Caco-2 (cell line): ENCODE measurements at places on chromosomes 6 and 20. TPM values are rescaled to one million over a fixed set of nuclear protein-coding genes. Genes with fewer than 3 reads are reported as not detected.
A peak's percentile ranks its signal among the peaks of the same experiment; 100 is the strongest.

RNASET2 gene
- total RNA-seq, result 45.5 and 59.1 TPM in 2 replicates

NKX2-2 gene
- not detected in 2 replicates for total RNA-seq

PPP1R3G gene
- total RNA-seq, result 0.14 and 0.18 TPM in 2 replicates

SEC23B gene
- 84.1 and 85.3 TPM in 2 replicates for total RNA-seq

MMP24 gene
- total RNA-seq, result 13.0 and 15.6 TPM in 2 replicates

GRCh38 chr20:5786930-5787795 is 37.0 kb downstream of the SHLD1 start:
- no peak for DNase-seq
- H3K4me3 ChIP-seq, result no peak overlapping the region
- peaks cover 2% of the 10 kb centered on the region; the same call in 1 of the 2 replicates for H3K36me3 ChIP-seq
- H3K27me3 ChIP-seq, result no peaks in the 10 kb centered on the region
- peak overlapping the region; percentile 60 for H3K27ac ChIP-seq
- H3K4me1 ChIP-seq, result peaks cover 17% of the 10 kb centered on the region

DNA sequence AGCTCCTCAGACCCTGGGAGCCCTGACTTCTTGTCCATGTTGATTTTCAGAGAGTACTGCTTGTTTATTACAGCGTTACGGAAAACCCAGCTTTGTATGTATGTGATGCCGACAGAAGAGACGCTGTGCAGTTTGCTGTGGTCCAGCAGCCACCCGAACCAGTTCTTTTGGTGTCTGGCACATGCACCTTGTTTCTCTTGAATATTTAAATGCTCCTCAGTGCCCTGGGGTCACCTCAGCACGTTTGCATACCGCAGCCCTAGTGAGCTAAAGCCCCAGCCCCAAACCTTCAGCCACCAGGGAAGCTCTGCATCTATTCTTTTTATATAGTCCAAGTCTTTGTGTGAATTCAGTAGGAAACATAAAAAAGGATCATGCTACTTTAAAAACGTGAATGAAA is 39.9 kb downstream of the AFDN start:
- no peak overlapping the region for H3K4me3 ChIP-seq
- peaks cover 12% of the 10 kb centered on the region; the same call in 1 of the 2 replicates for H3K4me1 ChIP-seq
- DNase-seq, result no peak
- no peaks in the 10 kb centered on the region for H3K27me3 ChIP-seq

DNA sequence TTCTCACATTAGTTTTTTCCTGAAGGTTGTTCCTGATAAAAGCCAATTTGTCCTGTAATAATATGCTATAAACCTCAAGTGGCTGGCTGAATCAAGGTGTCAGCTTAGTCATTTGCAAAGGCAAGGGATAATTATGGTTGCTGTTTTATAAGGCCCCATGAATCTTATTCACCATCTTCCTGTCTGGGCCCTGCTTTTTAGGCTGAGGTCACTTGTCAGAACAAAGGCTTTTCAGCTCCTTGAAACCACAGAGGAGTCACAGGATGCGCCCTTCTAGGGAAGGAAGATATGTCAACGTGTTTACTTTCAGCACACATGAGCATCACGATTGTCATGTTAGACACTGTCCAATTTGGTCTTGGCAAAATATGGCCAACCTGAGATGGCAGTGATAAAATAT is 64.8 kb upstream of the NAA20 start:
- no peaks in the 10 kb centered on the region for H3K36me3 ChIP-seq
- DNase-seq, result no peak
- no peaks in the 10 kb centered on the region for H3K27me3 ChIP-seq
- H3K4me3 ChIP-seq, result no peak overlapping the region
- peaks cover 8% of the 10 kb centered on the region for H3K4me1 ChIP-seq

DNA sequence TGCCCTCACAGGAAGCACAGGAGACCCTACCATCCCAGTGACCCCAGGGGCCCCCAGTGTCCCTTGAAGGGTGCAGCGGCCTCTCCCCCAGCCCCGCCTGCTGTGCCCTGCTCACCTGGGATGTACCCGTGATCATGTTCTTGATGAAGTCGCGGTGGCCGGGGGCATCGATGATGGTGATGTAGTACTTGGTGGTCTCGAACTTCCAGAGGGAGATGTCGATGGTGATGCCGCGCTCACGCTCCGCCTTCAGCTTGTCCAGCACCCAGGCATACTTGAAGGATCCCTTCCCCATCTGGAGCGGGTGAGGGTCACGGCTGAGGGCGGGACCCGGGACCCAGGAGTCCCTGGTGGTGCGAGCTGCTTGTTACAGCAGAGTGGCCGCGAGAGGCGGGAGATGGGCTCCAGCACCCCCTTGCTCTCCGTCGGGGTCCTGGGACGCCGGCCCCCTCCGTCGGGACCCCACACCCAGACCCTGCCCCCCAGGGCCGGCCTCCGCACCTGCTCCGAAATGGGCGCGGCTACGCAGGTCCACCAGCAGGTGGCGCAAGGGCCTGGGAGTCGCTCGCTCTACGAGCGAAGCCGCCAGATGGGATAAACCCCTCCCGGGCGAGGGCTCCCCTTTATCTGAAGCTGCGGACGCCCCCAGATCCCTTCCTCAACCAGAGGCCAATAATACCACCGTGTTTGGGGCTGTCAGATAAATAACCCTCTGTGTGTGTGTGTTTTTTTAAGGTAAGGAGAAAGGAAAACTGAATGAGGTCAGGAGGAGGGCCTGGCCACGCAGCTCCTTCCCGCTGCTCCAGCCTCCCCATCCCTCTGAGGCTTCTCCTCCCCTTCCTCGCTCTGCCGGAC is 2.9 kb downstream of the EEF1A2 start:
- H3K4me1 ChIP-seq, result peaks cover 6% of the 10 kb centered on the region; the same call in 1 of the 2 replicates
- H3K27me3 ChIP-seq, result no peaks in the 10 kb centered on the region
- peak; percentile 74 for DNase-seq
- H3K27ac ChIP-seq, result no peak overlapping the region
- H3K4me3 ChIP-seq, result no peak overlapping the region

DNA sequence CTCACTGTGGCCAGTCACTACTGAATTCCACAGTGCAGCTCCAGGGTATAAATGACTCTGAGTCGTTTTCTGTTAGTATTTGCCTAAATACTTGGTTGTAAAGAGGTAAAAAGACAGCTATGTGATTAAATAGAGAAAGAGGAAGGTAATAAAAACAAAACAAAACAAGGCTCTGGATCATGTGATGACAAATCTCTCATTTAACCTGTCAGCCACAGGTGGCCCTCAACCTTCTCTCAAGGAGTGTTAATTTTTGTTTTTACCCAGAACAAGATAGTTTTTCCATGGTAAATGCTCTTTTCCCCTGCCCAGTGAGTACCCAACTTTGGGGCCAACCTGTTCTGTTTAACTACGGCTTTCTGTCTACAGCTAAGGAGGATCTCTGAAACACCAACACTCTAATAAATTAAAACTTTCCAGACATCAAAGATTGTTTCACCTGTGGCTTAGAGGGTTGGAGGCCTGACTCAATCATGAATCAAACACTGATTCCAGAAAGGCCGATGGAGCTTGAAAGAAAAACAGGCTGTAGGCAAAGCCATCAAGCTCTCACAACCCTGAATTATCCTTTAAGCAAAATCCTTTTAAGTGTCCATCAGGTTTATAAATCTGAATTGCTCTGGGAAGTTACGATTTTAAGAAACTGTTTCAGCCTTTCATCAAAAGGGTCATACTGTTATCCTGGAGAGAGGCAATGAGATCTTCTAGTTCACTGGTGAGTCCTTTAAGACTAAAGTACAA is 81.5 kb upstream of the BCLAF1 start:
- no peak overlapping the region for H3K4me3 ChIP-seq
- no peaks in the 10 kb centered on the region for H3K27me3 ChIP-seq
- H3K36me3 ChIP-seq, result no peaks in the 10 kb centered on the region; the same call in 1 of the 2 replicates
- DNase-seq, result no peak
